NCI-H1930 (cell line): ENCODE measurements at places on chromosomes 1 and 21.

DNA sequence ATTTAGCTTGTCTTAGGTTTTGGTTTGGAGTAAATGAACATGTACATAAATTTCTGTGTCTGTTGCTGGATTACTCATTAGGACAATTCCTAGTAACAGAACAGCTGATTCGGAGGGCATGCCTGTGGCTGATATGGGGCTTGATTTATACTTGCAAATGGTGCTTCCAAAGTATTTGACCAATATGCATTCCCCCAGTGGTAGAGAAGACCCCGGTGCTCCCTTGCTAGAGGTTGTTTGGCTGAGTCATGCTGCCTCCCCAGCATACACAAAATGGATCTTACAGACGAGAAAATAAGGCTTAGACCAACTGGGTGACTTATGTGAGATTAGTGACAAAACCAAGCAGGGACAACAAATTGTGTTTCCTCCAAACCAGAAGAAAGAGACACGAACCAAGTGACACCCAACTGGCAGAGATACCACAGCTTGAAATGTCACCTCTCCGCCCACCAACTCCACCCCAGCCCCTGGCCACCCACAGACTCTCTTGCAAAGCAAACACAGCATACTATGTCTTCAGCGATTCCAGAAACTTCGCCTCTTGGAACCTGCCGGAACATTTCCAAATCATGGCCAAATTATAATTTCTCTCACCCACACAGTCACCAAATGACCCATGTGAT is 75.9 kb upstream of the ETS2 start:
- DNase-seq = no peak

- DNase-seq = no peak
Measured at GRCh38 chr1:5989731-5990271, 2.4 kb downstream of the NPHP4 start.

DNA sequence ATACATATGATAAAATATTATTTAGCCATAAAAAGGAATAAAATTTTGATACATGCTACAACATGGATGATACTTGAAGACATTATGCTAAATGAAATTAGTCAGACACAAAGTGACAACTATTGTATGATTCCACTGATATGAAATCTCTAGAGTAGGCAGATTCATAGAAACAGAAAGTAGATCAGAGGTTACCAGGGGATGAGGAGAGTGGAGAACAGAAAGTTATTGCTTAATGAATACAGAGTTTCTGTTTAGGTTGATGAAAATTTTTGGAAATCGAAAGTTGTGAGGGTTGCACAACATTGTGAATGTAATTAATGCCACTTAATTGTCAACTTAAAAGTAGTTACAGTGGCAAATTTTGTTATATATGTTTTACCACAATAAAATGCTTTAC is 315.7 kb upstream of the USP25 start:
- no peak for DNase-seq

DNA sequence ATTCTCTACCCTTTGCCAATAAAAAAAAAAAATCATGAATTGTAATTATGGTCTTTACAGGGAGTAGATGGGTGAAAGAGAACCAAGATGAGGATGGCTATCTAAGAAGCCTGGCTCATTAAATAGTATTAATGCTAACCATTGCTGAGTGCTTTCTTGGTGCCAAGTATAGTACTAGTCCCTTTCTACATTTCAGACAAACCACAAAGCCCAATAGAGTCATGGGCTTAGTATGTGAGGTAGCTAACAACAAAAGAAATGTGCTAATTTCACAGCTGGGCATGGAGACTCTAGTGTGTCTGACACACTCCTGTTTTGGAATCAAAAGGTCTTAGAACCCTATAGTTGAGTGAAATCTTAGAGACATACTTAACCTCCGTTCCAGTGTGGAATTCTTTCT is 84.5 kb upstream of the ESRRG start:
- DNase-seq = no peak

DNA sequence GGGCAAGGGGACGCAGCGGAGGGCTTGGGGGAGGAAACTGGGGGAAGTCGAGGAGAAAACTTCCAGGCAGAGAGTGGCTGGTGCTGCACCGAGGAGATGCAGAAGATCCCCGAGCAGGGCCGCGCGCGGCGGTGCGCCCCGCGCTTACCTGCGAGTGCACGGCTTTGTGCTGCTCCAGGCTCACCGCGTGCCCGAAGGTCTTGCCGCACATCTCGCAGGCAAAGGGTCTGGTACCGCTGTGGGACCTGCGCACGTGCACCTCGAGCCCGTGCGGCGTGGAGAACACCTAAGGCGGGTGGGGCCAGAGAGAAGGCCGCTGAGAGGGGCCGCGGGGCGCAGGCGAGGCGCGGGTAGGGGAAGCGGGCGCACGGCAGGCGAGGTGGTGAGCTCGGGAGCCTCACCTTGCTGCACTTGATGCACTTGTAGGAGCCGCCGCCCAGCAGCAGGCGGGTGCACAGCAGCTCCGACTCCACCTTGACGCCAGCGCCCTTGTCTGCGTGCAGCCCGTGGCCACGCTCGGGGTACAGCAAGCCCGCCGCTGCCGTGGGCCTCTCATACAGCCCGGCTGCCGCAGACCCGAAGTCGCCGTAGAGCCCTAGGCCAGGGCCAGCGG is 6.4 kb downstream of the GFI1 start:
- DNase-seq = no peak

DNA sequence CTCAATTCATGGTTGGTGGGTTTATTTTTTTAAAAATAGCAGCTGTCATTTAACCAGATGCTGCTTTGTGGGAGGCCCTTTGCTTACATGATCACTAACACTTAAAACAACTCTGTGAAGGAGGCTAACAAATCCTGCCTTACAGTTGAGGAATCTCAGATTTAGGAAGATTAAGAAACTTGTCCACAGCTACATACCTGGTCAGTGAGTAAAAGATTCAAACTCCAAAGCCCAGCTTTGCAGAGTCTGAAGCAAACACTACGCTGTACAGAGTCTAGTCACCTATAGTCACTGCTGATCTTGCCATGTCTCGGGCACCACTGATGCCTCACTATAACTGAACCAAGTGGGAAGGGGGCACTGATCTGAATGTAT is 535.4 kb downstream of the SMYD3 start:
- DNase-seq = no peak
